Right lobe of liver (tissue), 6 donors: ENCODE measurements at places on chromosomes 12 and 14.

DNA sequence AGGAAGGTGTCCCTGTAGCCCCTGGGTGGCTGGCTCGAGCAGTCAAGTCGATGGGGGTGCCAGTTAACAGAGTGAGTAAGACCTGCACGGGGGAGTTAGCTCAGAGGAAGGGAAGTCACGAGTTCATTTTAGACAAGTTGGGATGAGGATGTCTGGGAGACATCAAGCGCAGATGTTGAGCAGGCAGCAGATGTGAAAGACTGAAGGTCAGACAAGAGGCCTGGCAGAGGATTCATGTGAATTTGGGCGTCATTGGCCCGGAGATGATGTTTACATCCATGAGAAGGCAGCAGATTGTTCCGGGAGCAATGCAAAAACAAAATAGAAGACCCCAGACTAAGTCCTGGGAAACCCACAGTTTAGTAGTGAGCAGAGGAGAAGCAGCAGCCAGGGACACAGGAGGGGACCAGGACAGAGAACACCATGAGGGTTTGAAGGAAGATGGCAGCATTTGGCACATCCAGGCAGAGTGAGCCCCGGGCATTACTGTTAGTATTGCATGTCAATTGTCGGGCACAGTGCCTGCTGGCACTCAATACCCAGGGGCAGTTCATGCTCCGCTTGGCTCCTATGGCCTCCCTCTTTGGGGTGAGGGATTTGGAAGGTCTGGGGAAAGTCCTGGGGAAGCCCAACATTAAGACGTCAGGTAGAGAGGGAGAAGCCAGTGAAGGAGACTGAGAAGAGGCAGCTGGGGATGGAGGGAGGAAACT, 15.1 kb downstream of the LTBP2 start:
- DNase-seq: no peak
- H3K4me3 ChIP-seq: no peak overlapping the region

DNA sequence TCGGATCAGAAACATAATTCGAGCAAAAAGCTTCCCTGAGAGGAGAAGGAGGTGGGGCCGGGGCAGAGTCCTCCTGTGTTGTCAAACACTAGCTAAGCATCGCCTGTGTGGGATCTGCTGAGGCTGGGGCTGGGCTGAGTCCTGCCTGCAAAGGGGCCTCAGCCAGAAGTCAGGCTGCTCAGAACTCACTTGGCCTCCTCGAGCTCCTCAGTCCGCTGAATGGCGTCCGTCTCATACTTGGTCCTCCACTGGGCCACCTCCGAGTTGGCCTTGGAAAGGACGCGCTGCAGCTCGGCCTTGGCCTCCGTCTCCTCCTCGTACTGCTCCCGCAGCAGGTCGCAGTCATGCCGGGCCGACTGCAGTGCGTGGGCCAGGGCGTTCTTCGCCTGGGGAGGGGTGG, 9.9 kb upstream of the MYH6 start:
- H3K4me3 ChIP-seq: no peak overlapping the region
- no peak overlapping the region for H3K27ac ChIP-seq
- no peaks in the 10 kb centered on the region for H3K36me3 ChIP-seq
- H3K27me3 ChIP-seq: no peaks in the 10 kb centered on the region
- no peaks in the 10 kb centered on the region for H3K4me1 ChIP-seq

- no peaks in the 10 kb centered on the region for H3K27me3 ChIP-seq
- peaks cover 13% of the 10 kb centered on the region for H3K4me1 ChIP-seq
- H3K36me3 ChIP-seq: no peaks in the 10 kb centered on the region
Measured at GRCh38 chr14:37595809-37596621, 586 bp downstream of the TTC6 start.

GRCh38 chr14:29927376-29928116, at the start of gene PRKD1:
PRKD1 (minus strand) TSS chr14:29927847.
- H3K4me1 ChIP-seq: no peaks in the 10 kb centered on the region
- no peaks in the 10 kb centered on the region for H3K36me3 ChIP-seq
- H3K27ac ChIP-seq: peak within 1 kb of the TSS; percentile 26
- H3K4me3 ChIP-seq: peak within 1 kb of the TSS; percentile 66
- peak; percentile 71 for DNase-seq
- no peaks in the 10 kb centered on the region for H3K27me3 ChIP-seq

- DNase-seq: no peak
- no peaks in the 10 kb centered on the region for H3K27me3 ChIP-seq
- H3K36me3 ChIP-seq: no peaks in the 10 kb centered on the region
- H3K27ac ChIP-seq: no peak overlapping the region
- peaks cover 6% of the 10 kb centered on the region for H3K4me1 ChIP-seq
Measured at GRCh38 chr14:69675877-69676416, 64.6 kb downstream of the SUSD6 start.

DNA sequence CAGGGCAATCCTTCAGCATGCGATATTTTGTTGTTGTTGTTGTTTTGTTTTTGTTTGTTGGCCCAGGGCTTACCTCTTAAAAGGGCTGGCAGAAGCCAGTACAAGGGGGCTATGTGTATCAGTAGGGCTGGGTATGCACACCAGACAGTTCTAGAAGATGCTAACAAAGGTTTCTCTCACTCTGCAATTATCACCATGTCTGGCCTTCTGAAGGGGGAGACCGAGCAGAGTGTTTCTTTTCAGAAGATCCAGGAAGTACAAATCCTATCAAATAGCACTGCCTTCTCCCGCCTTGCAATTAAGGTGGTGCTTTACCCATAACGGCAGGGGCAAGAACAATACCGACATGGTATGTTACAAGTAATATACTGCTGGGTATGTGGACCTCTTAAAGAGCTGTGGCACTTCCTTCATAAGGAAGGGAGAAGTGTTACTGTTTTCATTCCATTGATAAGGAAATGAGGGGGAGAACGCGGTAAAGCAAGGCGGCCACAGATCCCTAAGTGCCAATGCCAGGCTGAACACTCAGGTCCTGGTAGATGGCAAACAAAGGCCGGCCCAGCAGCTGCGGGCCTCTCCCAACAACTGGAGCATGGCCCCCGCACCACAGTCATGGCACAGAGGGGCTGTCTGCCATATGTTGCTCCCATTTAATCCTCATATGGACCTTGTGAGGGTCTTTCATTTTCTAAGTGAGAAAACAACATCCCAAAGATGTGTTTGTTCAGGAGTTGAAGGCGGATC, 19.2 kb upstream of the CACNA2D4 start:
- H3K36me3 ChIP-seq: peaks cover 4% of the 10 kb centered on the region
- H3K27me3 ChIP-seq: no peaks in the 10 kb centered on the region
- no peak overlapping the region for H3K4me3 ChIP-seq
- no peak for DNase-seq
- no peak overlapping the region for H3K27ac ChIP-seq
